ENCODE measurements at places on chromosomes 1 and 21.

- DNase-seq: no peak
These were observed 67.3 kb upstream of the KCNJ6 start for GRCh38 chr21:37983336-37984095.

- DNase-seq: no peak
These were observed 9.8 kb downstream of the THAP3 start for GRCh38 chr1:6634371-6635052.

GRCh38 chr1:159800177-159800930 is 1.8 kb upstream of the FCRL6 start:
- DNase-seq: no peak

- DNase-seq: no peak
These were observed 764 bp downstream of the PKNOX1 start for GRCh38 chr21:42974832-42975820.

DNA sequence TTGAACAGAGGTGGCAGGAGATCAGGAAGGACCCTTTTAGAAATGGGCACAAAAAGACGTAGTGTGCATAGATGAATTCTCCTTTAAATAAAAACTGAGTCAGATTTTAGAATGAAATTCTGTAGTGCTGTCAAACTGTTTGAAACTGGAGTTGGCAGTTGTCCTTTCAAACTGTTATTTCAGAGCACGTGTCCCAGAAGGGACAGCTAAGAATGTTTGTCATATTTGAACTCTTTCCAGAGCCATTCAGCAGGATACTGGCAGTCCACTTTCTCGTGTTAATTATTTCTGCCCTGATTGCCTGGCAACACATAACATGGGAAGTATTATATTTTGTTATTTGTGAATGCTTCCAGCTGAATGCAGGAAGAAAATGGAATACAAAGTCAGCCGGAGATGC is 212.3 kb upstream of the DPYD start:
- DNase-seq: no peak

GRCh38 chr1:153122831-153123421 is 9.6 kb upstream of the SPRR2F start:
- no peak for DNase-seq

DNA sequence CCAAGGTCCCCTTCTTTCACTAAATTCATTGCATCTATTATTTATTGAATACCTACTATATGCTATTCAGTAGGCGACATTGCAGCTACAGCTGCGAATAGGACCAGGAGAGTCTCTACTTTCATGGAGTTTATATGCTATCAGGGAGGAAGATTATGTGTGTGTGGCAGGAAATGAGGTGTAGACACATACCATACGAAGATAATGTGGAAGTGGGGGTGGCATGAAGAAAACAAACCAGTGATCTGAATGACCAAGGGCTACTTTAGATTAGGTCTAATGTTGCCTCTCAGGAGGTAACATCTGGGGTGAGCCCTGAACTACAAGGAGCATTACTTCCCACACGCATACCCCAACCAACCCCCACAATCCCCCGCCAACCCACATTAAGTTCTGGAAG is 1.0 kb upstream of the PPIH start:
- no peak for DNase-seq

GRCh38 chr1:7632681-7633080 is 138.4 kb upstream of the VAMP3 start:
- DNase-seq: no peak

DNA sequence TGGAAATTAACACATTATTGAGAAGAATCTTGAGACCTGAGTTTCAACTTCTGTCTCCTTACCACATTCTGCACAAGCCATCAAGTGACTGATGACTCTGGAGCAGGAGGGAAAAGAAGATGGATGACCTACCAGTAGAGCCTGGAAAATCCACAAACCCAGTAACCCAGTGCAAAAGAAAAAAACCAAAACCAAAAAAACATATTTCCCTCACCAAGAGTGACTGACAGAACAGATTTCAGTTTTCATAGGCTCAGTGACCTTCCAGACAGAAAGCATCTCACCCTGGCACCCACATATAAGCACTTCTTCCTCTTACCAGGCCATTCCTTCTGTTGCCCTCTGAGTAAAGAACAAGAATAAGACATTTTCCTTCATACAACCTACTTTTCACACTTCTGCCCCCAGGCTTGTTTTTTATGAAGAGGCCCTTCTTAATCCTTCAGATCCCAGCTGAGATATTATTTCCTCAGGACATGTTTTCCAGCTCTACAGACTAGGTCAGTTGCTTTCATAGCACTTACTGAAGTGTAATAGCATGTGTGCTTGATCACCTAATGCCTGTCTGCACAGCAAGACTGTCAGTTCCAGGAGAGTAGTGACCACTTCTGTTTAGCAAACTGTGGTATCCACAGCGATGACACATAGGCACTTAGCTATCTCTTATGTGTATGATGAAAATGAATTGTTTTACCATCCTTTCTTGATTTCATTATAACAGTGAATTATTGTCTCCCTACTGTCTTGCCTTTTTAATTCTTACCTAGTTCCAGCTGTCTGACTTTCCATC is 4.0 kb downstream of the TSACC start:
- no peak for DNase-seq

DNA sequence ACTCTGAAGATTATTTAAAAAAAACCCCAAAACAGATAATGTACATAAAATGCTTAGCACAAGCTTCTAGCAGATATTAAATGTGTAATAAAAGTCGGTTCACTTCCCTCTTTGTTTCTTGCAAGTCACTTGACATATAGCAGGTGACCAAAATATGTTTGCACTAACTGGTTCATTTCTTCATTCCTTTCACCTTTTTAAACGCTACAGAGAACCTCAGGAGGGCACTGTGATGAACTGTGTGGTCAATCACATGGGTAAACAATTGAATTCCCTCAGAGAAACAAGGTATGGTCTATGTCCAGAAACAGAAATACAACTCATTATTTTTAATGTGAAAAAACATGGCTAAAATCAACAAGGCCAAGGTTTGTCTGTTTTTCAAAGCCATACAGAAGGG is 51.3 kb upstream of the BCL10 start:
- no peak for DNase-seq

All from HS-5 (cell line).